ENCODE measurements at places on chromosomes 3 and 15.

DNA sequence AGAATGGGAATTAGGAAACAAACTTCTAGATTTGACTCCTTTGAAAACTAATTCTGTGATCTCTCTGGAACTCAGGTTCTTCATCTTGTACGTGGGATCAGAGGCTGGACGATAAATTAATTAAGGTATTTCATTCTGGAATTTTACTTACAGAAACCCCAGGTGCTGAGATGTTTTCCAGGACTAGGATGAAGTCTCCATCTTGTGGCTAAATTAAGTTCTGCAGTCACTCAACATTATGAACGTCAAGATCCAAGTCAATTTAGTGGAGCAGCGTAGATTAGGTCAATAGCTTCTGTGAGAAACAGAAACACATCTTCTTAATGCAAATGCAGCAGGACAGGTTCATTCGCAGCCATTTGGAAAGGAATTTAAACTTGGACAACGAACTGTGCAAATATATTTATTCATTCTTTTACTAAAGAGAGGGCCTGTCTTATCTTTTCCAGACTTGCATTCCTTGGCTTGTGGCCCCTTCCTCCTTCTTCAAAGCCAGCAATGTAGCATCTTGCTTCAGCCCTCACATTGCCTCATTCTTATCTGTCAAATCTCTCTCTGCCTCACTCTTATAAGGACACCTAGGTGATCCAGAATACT lies 26.7 kb upstream of the TMC3 start:
- no peak for DNase-seq

- peak; percentile 92 for DNase-seq
These were observed 99.7 kb upstream of the LIPC start for GRCh38 chr15:58331913-58332675.

GRCh38 chr15:62649793-62650420 lies 392.6 kb upstream of the TPM1 start:
- peak; percentile 3 for DNase-seq

DNA sequence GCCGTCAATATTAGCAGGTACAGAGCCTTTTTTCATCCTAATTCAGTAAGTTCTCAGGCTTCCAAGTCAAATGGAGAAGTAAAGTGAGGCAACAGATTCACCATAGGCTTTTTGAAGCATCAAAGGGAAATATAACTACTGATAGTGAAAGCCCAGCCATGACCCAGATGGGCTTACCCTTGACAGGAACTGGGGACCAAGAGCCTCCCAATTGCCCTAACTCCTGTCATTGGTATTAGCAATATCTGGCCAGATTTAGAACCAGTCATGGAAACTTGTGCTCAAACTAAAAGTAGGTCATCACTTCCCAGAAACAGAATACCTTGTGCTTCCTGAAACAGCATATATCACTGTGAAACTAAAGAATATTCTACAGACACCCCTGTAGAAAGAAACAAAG lies 33.0 kb downstream of the NME9 start:
- DNase-seq: peak; percentile 21

DNA sequence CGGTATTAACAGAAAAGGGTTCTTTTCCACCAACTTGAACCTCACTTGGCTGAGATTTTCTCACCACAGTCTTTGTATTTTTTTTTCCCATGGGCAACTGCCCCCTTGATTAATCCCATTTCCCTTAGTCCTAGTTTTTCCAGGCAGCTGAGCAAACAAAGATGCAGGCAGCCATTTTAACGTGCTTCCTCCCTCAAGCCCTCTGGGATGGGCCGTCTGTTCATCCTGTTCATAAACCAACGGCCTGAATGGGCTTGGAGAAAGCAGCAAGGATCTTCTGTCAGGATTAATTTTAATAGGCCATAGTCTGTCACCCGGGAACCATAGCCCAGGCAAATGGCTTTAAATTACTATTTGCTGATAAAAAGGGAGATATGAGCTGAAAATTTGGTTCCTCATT lies 10.4 kb upstream of the POLR2M start:
- no peak for DNase-seq

DNA sequence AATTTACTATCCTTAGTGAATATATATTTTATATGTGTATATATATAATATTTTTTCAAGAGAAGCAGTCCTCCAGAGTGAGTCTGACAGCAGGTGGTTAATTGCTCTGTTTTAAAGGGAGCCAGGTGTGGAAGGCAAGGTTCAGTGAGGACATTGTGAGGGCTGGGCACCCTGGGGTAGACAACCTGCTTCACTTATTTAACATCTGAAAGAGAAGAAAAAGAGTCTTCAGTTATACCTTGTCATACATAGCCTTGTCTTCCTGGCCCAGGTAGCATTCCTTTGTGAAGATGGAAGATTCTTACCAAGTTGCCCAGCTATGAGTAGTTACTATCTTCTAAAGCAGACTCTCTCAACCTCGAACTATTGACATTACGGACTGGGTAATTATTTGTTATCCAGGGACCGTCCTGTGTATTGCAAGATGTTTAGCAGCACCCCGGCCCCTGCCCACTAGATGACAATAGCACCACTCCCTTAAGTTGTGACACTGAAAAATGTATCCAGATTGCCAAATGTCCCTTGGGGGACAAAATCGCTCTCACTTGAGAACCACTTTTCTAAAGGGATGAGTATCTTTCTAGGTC lies 336.0 kb upstream of the TRIM42 start:
- DNase-seq: no peak

DNA sequence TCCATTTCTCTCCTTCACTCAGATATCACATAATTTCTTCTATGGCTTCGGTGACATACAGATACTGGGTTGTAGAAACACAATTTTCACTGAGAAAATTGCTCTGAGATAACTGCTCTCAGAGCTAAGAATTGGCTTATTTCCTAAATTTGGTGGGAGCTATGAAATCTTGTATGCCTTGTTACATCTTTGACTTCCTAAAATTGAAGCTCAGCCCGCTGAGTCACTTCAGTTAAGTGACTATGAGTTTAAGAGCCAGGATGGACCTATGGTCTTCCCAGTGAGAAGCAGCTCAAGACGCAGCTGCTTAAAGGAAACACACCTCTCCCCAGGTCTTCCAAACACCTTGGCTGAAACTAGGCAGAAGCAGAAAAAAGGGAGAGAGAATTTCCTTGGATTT lies 56.4 kb downstream of the EFHB start:
- no peak for DNase-seq

GRCh38 chr3:163879172-163879571 lies 1199.1 kb downstream of the SI start:
- no peak for DNase-seq

GRCh38 chr15:100900795-100901169 lies 18.4 kb upstream of the LRRK1 start:
- DNase-seq: no peak

DNA sequence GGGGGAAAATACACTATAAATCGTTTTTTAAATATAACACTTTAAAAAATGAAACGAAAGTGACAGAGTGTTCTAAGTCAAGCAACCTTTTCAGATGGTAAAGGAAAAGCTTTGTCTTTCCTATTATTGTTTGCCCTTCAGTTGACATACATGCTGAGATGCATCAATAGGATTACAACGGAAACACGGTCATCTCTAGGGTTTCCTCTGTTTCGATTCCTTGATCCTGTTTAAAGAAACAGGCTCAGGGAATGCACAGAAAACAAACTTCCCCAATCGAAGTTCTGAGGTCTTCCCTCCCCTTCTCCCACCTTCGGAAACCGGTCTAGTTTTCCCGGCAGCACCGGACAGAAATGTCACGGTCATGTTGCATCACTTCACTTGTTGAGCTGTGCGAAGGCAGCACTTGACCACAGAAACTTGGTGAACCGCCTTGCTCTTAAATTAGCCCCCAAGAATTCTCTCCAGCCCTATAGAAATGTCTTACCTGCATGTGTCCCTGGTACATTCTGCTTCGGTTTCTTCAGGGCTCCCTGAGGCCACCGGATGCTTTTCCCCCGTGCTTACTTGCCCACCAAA lies 556 bp downstream of the PEX5L start:
- DNase-seq: no peak

All from stimulated activated CD8-positive, alpha-beta memory T cell treated with anti-CD3 and anti-CD28 coated beads, Interleukin-15, amount 100 ng/mL, for 48 hours (primary cell).